ENCODE measurements at places on chromosomes 3 and 15. TPM values are rescaled to one million over a fixed set of nuclear protein-coding genes. Genes with fewer than 3 reads are reported as not detected.

The SPESP1 gene
- total RNA-seq: 67.1 TPM

The TSEN2 gene
- total RNA-seq: 26.8 TPM

The PDZRN3 gene
- 23.1 TPM for total RNA-seq

The CATSPER2 gene
- 49.6 TPM for total RNA-seq

The FBXO45 gene
- total RNA-seq: 16.4 TPM

The TMC3 gene
- total RNA-seq: 0.31 TPM

The PTH1R gene
- total RNA-seq: 11.3 TPM

The SLC27A2 gene
- total RNA-seq: 2.2 TPM

The FES gene
- 18.6 TPM for total RNA-seq

The FAM3D gene
- not detected for total RNA-seq

Measured in testis (tissue), 5 donors.